ENCODE measurements at places on chromosomes 2 and 18.

DNA sequence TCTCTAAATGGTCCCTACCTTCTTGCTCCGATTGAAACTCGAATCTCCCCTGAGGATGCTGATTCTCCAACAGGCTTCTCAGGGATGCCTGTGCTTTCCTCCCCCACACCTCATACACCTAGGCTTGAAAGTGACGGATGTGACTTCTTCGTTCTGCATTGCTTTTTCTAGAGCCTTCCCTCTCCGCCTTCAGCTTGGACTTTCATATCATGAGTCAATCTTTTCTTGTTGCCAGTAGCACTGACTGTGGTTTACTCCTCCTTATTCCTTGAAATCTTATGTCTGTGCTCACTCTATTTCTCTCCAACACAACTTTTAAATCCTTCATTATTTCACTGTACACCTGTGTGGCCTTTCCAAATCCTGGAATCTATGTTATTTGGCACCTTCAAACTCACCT lies 451.4 kb downstream of the TMX3 start:
- no peak for DNase-seq

- no peak for DNase-seq
Measured at GRCh38 chr2:128372621-128373341, 54.1 kb upstream of the HS6ST1 start.

DNA sequence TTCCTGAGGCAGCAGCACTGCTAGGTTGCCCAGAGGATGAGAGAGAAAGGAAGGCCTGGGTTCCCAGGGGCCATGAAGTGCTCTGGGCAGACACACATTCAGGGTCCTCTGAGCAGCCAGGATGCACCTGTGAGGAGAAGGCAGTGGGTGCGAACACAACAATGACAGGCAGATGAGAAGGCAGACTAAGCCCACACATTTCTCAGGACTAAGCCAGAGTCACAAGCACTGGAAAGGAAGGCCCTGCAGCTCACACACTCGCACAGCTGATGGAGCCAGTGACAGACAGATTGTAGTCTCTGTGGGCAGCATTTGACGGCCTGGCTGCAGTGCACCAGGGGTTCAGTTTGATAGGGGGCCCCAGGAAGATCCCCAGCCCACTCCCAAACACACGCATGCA lies 61.8 kb downstream of the ARHGEF4 start:
- no peak for DNase-seq

GRCh38 chr2:64634345-64635267 lies 19.1 kb downstream of the SERTAD2 start:
- no peak for DNase-seq

DNA sequence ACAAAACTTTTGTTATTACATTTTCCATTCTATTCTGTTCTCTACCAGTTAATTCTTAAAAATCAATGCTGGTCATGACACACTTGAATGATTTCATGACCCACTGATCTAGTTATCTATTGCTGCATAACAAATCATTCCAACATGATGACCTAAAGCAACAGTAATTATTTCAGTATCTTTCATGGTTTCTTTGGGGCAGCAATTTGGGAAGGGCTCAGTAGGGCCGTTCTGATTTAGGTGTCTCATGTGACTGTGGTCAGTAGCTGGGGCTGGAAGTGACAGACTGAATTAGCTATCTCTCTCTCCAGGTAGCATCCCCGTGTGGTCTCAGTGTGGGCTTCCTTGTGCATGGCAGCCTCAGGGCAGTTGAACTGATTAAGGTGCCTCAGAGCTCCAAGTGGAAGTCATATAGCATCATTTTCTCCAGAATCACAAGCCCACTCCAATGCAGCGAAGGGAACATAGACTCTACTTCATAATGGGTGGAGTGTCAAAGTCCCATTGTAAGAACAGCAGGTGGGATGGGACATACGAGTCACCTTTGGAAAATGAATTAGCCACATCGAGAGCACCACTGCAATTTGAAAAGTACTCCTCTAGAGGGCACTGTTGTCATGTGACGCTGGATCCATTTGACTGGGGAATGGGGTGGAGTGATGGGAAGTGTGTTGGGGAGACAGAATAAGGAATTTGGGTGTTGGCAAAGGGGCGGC lies 39.1 kb upstream of the FAM136A start:
- peak; percentile 16 for DNase-seq

- no peak for DNase-seq
Measured at GRCh38 chr2:41717839-41718238, 330.0 kb upstream of the PKDCC start.

DNA sequence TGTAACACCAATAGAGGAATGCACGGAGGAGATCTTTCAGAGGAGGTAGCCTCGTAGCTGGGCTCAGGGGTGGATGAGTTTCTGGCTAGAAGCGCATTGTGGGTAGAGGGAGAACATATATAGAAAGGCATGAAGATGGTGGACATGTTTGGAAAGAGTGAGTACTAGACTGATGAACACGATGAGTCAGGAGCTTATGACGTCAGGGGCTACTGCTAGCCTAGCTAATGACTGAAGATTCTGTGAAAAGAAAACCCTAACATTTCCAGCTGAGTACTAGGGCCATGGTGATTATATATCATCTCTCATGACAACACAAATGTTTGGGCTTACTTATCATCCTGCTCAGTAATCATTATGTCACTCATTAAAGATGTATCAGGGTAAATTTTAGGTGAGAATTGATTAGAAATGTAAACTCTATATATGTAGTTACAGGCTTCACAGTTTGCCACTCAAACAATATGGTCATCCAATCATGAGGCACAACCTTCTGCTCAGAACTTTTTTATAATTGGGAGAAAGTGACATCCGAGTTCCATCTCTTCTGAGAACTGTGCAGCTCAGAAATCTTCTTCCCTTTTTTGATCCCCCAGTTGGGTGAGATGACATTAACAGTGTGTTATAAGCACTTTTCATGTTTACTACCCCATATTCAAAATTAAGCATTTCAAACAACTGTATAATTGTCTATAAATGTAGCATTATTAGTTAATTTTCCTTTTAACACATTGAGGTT lies 22.2 kb upstream of the IL1RN start:
- peak; percentile 34 for DNase-seq

GRCh38 chr18:13612196-13612997 lies 114.0 kb downstream of the FAM210A start:
- DNase-seq: peak; percentile 53

GRCh38 chr18:57440331-57441070 lies 5.3 kb downstream of the ONECUT2 start:
- no peak for DNase-seq

DNA sequence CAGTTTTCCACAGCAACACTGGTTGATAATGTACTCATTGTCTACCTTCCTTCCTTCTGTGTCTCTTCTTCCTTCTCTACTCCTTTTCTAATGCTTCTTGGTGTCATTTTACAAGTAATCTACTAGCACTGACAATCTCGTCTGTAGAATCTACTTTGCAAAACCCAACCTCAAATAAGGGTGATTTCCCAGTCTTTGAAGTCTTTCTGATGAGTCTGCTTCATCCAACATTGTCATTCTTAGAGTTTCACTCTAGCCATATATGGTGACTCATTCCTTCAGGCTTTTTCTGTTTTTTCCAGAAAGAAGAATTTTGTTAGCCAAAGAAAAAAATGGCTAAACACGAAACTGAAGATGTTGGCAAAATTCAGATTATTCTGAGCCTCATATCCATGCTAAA lies 288.7 kb downstream of the MBD2 start:
- DNase-seq: no peak

DNA sequence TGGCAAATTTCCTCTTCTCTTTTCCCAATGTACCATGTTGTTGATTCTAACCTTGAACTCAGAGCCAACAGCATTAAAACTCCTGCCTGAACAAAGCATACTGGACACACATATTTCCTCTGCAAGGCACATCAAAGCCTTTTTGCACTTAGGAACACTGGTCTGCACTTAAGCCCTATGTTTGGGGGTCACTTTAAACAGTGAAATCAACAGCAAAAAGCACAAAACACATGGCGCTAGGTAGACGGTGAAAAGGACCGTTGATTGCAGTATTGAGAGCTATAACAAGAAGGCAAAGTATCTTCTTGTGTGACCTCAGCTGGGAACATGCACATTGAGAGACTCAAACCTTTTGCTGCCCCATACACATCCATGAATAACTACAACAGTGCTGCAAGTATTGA lies 83.9 kb upstream of the SH3BP4 start:
- no peak for DNase-seq

DNA sequence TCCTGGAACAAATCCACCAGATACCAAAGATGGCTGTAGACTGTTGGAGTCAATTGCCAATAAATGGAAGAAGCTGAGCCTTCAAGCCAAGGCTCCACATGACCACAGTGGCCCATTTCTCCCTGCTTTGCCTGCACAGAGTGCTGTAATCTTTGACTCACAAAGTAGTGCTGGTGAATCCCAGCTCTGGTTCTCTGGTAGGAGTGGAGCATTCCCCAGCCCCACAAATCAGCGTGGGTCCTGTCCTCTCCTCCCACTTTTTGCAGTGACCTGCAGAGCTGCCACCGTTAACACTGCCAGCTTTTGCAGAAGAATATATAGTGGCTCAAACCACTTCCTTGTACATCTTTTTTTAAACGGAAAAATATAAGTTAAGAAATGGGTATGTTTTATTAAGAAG lies 93.9 kb downstream of the MGAT5 start:
- no peak for DNase-seq

- DNase-seq: no peak
Measured at GRCh38 chr2:39696838-39697237, 31.1 kb downstream of the TMEM178A start.

DNA sequence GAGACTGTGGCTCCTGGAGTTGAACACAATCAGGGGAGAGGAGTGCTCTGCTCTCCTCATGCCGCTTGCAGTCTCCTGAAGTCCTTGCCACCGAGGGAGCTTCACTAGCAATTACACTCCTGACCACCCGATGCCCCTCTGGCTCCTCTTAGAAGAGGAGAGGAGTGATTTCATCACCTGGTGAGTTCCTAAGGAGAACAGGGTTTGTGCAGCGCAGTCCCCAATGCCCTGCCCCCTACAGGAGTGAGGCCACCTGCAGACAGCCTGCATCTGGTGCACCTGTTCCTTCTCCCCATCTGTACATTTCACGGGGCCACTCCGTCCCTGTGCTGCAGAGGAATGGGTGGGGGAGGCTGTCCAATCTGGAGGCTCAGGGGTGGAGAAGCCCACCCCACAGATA lies 267.2 kb downstream of the HRH4 start:
- DNase-seq: no peak

All from activated naive CD4-positive, alpha-beta T cell treated with anti-CD3 and anti-CD28 coated beads, Interleukin-2, amount 50 U/mL, for 16 hours (primary cell).